Stimulated activated CD8-positive, alpha-beta memory T cell treated with anti-CD3 and anti-CD28 coated beads, Interleukin-4, amount 100 ng/mL, for 4 hours (primary cell): ENCODE measurements at places on chromosomes 12 and 14.

GRCh38 chr12:26732005-26732908 is 100.7 kb downstream of the ITPR2 start:
- no peak for DNase-seq

- no peak for DNase-seq
These were observed 11.2 kb downstream of the TTC6 start for GRCh38 chr14:37606678-37607077.

DNA sequence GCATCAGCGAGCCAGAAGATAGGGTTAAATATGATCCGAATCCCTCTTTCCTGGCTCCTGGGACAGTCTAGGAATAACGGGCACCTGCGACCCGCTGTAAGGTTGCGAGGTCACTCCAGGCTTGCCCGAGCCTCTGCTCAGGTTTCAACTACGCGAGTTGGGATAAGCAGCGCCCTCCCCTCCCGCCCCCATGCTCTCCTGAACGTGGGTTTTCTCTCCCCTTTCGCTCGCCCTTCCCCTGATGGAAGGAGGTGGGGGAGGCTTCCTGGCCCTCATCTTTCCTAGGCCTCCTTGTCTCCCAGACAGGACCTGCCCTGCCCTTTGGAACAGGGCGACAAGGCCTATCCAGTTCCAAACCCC is 753 bp upstream of the ATP5MC2 start:
- DNase-seq: no peak

DNA sequence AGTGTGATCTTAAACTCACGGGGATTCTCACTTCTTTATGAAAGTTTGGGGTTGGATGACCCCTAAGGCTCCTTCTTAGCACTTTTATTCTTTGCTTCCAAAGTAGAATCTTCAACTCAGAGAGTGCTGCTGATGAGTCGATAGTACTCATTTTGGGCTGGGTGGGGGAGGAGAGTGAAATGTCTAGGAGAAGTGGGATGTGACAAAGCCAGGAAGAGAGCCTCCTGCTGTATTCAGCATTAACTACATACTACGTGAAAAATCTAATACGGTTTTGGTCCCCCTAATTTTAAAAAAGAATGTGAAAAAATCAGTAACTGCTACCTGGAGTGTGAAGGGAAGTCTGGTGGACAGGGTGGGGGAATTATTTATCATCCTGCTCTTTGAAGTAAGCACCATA is 148.3 kb downstream of the SAMD4A start:
- DNase-seq: no peak

GRCh38 chr12:87793131-87793530 is 236.1 kb downstream of the C12orf50 start:
- DNase-seq: no peak

DNA sequence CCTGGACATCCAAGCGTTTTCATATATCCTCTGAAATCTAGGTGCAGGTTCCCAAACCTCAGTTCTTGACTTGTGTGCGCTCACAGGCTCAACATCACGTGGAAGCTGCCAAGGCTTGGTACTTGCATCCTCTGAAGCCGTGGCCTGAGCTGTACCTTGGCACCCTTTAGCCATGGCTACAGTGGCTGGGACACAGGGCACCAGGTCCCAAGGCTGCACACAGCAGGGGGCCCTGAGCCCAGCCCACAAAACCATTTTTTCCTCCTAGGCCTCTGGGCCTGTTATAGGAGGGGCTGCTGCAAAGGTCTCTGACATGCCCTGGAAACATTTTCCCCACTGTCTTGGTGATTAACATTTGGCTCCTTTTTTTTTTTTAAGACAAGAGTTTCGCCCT is 11.6 kb upstream of the FAM177A1 start:
- no peak for DNase-seq

DNA sequence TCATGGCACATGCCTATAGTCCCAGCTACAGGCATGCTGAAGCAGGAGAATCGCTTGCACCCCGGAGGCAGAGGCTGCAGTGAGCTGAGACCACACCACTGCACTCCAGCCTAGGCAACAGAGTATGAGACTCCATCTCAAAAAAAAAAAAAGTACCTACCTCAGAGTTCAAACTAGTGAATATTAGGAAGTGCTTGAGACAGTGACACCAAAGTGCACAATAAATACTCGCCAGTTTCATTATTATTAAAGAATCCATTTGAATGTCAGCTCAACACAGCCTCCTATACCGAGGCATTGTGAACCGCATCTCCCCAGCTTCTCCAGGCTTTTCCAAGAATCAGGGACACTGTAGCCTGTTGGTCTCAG is 5.0 kb downstream of the GAPDH start:
- DNase-seq: no peak

DNA sequence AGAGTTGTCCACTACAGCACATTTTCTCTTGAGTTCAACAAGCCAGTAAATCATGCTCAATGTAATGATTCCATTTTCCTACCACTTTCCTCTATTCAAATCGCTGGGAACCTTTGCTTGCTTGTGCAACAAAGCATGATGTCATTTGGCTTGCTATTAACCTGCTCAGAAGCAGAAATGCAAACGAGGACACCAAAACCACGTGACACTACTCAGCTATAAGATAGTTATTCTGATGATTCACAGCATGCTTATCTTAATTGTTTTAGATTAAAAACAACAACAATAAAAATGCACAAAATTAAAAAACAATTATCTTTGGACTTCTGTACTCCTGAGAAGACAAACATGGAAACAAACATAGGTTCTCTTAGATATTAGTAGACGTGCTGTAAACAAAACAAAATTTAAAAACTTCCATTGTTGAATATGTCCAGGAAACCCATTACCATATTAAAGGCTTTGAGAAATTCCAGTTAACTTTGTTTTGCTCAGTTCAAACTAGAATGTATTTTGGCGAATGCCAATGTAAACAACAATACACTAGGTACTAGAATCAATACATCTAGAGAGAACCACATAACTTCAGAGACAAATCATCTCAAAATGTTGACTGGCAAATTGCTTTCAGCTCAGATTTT is 77.5 kb upstream of the KRAS start:
- no peak for DNase-seq

GRCh38 chr12:88793096-88793495 is 212.8 kb upstream of the KITLG start:
- DNase-seq: no peak

DNA sequence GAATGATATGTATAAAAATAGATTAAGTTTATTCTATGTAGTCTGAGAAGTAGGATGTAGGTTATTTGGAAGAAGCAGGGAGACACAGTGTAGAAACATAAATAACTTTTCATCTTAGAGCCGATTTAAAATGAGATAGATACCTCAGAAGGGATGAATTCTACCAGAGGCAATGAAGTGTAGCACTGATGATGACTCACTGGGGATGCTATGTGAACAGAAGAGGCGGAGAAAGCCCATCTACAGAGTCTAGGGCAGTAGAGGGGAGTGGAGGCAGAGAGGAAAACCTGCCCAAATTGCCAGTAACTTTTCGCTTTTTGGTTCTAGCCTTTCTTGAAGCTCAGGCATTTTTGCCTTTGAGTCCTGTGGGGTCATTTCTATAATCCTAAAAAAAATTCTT is 451.8 kb downstream of the ATP23 start:
- DNase-seq: no peak

DNA sequence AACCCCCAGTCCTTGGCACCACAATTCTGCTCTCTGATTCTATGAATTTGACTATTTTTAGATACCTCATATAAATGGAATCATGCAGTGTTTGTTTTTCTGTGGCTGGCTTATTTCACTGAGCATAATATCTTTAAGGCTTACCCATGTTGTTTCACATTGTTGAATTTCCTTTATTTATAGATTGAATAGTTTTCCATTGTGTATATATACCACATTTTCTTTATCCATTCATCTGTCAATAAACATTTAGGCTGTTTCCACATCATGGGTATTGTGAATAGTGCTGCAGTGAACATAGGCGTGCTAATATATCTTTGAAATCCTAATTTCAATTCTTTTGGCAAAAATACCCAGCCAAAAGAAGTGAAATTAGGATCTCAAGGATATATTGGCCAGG is 126.7 kb upstream of the SLC38A2 start:
- DNase-seq: no peak

- DNase-seq: no peak
These were observed 11.4 kb upstream of the LRTM2 start for GRCh38 chr12:1808798-1809480.

- no peak for DNase-seq
These were observed 107.0 kb downstream of the PAPLN start for GRCh38 chr14:73344319-73344718.

GRCh38 chr12:106506691-106507090 is 76.1 kb upstream of the RFX4 start:
- no peak for DNase-seq

- DNase-seq: no peak
These were observed 1247.0 kb downstream of the FSCB start for GRCh38 chr14:43260056-43260455.

DNA sequence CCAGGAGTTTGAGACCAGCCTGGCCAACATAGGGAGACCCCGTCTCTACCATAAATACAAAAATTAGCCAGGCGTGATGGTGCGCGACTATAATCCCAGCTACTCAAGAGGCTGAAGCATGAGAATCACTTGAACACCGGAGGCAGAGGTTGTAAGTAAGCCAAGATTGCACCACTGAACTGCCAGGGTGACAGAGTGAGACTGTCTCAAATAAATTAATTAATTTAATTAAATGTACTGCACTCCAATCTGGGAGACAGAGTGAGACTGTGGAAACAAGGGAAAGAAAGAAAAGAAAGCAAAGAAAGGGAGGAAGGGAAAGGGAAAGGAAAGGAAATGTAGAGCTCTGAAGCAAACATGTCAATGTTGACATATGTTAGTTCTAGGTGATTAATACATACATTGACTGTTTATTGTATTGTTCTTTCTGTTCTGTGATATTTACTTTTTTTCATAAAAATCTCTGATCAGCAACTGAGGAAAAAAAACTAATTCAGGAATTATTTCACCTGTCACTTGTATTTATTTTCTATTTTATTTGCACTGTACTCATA is 99.6 kb downstream of the DENND5B start:
- no peak for DNase-seq

GRCh38 chr12:100758083-100758482 is 36.5 kb upstream of the ANO4 start:
- no peak for DNase-seq

DNA sequence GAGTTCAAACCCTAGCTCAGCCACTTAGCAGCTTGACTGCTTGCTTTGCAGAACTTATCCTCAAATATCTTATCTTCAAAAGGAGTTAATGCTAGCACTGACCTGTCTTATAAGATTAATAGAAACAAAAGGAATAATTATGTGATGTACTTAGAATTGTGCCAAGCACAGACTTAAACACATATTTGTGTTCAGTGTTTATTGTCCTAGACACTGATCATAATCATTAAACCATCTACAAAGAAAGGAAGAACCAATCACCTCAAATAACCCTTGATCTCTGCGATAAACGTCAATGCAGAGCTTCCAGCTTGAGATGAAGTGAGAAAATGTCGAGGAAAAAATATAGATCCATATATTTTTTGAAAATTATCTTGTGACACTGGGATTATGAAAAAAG is 73.1 kb downstream of the ATXN7L3B start:
- DNase-seq: no peak

- DNase-seq: no peak
These were observed 683.4 kb upstream of the FBXO33 start for GRCh38 chr14:40115583-40115982.

GRCh38 chr12:122793685-122794106 is 19.3 kb downstream of the CCDC62 start:
- DNase-seq: no peak

GRCh38 chr12:6888360-6888759 is 15.3 kb upstream of the SPSB2 start:
- DNase-seq: no peak

GRCh38 chr14:28975084-28975483 is 208.5 kb downstream of the FOXG1 start:
- DNase-seq: no peak

- no peak for DNase-seq
These were observed 56.7 kb downstream of the FAM222A start for GRCh38 chr12:109770104-109770860.

DNA sequence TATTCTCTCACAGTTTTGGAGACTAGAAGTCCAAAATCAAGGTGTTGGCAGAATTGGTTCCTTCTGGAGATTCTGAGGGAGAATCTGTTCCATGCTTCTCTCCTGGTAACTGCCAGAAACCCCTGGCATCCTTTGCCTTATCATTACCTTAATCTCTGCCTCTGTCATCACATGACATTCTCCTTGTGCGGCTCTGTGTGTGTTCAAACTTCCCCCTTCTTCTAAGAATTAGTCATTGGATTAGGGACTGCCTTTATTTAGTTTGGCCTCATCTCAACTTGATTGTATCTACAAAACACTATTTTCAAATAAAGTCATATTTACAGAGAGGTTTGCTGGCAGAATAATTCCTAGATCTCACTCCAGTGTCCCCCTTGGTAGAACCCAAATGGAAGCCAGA is 68.9 kb downstream of the ZNF641 start:
- DNase-seq: no peak

- DNase-seq: no peak
These were observed 532.5 kb downstream of the VRK1 start for GRCh38 chr14:97329701-97330100.

DNA sequence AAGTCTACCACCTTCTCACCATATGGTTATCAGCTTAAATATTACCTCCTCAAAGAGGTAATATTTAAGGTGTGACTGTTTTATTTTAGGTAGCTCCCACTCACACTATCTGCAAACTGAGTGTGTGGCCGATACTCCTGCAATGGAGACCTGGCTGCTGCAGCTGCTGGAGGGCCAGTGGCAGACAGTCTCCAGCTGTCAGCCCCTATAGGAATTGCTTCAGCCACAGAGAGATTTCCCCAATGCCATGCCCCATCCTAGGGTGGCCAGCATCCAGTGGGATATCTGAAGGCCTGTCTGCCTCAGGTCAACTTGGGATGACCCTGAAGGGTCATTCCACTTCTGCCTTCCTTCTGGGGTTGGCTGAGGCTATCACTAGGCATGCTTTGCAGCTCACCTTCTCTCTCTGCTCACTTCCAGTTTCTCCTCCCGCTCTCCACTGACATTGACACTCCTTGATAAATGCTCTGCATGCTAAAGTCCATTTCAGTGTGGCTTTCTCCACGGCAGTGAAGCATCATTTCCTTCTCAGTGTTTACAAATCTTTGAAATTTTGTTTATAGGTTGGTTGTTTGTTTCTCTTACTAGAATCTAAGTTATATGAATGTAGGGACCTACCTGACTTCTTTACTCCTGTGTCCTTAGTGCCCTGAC is 90.2 kb upstream of the USP44 start:
- no peak for DNase-seq

- no peak for DNase-seq
These were observed 23.3 kb downstream of the CHGA start for GRCh38 chr14:92945959-92946846.

- DNase-seq: no peak
These were observed 24.4 kb upstream of the TC2N start for GRCh38 chr14:91891721-91892220.

GRCh38 chr14:105411017-105411941 is 8.3 kb upstream of the MTA1 start:
- DNase-seq: no peak

GRCh38 chr14:58760121-58760520 is 122.4 kb downstream of the DACT1 start:
- DNase-seq: no peak

- DNase-seq: no peak
These were observed 146.9 kb upstream of the KRR1 start for GRCh38 chr12:75658286-75658685.
